ENCODE measurements at places on chromosomes 1 and 21.

GRCh38 chr1:3453203-3453761 lies 1.2 kb upstream of the ARHGEF16 start:
- peak; percentile 69 for DNase-seq

DNA sequence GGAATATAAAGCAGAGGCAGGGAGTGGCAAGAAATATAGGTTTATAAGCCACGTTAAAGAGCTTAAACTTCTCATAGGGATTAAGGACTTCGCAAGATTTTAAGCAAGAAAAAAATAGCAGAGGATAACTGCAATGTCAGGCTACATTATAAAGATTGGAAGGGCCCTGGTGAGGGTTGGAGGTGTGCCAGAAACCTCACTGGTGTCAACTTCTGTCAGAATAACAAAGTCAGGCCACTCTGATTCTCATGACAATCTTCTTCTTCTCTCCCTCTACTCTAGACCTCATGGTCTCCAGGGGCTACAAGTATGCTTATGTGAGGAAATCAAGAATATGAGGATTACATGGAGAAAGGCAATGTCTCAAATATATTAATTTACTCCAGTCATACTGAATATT lies 32.6 kb upstream of the FMO2 start:
- DNase-seq: no peak

- DNase-seq: no peak
Measured at GRCh38 chr1:228177183-228177475, 11.5 kb downstream of the IBA57 start.

DNA sequence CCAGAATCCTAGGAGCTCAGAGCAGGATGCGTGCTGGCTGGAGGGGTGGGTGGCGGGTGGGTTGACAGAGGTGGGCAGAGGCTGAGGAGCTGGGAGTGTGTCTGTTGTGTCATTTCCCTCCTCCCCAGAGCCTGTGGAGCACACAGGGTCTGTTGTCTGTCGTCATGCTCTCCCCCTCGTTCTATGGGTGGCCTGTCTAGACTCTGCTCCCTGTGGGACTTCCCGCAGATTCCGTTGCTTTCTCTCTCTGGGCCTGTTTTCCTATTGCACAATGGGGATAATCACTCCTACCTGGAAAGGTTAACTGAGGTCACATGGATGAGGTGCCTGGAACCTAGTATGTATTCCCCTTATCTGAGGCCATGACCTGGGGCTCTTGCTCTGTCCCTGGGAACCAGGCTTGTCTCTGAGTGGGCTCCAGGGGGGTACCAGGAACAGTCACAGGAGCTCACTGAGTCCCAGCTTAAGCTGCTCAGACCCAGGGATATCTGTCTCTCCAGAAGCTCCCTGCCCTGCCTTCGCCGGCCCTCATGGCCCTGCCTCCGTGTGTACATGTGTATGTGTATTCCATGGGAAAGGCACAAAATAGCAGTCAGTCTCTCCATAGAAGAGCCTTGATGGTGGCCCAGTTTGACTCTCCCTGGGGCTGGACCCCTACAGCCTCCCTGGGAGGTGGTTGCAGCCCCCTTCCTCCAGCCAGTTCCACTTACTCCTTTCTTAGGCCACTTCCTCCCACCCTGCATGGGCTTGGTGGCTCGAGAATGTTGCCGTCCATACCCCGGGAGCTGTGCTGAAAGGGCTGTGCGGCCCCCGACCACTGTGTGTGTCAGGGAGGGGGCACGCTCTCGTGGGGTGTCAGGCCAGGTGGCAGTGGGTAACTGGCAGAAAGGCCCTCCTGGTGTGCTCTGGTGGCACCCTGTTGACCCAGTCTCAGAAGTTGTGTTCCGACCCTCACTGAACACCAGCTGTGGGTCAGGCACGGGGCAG lies 17.9 kb downstream of the PTPRF start:
- no peak for DNase-seq

DNA sequence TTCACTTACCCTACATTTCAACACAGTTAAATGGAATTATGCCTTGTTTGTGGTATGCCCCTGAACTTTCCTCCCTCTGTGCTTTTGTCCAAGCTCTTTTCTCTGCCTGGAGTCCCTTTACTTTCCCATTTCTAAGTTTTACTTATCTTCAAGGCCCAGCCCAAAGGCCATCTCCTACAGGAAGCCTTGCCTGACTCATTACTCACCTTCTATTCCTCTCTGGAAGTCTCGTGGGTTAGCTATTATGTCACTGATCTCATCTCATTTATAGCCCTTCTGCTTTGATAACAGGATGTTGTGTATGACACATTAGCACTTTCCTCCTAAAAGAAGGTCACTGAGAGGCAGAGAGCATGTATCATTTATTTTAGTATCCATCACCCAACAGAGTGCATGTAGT lies 78.8 kb upstream of the CD1D start:
- DNase-seq: no peak

Measured in activated CD4-positive, alpha-beta memory T cell treated with anti-CD3 and anti-CD28 coated beads, Interleukin-2, amount 10 ng/mL, durations not matched to agents 7 days and 5 days (primary cell).